ENCODE measurements at places on chromosomes 12 and 14.

DNA sequence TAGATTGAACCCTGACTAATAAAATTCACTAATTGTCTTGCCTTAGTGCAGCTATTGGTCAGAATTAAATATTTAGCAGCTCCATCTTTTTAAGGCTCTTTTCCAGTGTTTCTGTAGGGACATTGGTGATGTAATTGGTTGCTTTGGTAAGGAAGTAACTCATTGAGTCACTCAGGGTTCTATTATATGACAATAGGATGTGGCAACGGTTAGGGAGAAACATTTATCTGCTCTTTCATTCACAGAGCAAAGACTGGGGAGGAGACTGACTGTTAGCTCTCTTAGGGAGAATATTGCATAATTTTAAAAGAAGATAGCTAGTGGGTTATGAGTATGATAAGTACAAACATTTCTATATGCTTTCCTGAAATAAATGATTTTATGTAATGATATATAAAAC lies 616.5 kb downstream of the TRHDE start:
- no peak for DNase-seq

DNA sequence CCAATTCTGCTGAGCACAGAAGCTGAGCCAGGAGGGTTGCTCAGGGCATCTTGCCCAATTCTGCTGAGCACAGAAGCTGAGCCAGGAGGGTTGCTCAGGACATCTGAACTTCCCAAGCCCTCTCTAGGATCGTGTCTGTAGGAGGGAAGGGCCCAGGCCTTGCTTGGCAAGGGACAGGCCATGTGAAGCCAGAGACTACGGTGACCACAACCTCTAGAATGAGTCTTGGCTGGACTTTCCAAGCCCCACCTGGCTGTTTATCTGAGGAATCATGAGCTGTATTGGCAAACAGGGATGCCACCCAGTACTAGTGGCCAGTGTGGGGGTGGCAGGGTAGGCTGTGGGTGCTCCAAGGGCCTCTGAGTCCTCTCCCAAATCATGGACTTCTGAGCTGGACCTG lies 7.7 kb upstream of the SERPINA6 start:
- DNase-seq = no peak

DNA sequence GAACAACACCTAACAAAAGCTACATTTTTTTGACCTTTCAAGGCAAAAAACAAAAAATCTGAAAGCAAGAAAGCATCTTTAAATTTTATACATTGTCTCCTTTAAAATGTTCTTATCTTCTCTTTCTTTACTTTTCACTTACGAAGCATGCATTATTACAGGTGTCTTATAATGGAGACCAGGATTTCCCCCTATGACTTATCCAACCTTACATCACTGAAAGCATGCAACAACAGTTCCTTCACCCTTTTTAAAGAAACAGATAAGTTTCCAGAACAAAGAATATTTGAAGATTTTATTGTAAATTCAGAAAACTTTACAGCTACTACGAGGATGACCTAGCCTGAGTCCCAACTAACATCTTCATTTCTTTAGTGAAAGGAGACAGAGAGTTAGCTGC lies 277.2 kb downstream of the AKAP6 start:
- DNase-seq = no peak

DNA sequence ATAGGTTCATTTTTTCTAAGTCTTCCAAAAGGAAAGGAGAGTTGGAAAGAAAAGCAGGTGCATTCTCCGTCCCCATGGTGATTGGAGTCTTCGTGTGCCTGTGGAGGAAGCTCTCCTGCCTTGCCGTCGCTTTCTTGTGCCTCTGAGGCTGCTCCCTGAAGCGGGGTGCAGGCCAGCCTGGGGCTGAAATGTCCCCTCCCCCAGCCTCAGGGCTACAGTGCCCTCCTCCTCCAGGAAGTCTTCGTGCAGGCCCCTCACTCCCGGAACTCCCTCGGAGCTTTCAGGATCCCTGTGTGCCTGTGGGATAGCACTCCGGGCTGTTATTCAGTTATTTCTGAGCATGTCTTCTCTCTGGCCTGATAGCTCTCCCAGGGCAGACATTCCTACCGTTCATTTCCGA lies 569.2 kb downstream of the VRK1 start:
- no peak for DNase-seq

DNA sequence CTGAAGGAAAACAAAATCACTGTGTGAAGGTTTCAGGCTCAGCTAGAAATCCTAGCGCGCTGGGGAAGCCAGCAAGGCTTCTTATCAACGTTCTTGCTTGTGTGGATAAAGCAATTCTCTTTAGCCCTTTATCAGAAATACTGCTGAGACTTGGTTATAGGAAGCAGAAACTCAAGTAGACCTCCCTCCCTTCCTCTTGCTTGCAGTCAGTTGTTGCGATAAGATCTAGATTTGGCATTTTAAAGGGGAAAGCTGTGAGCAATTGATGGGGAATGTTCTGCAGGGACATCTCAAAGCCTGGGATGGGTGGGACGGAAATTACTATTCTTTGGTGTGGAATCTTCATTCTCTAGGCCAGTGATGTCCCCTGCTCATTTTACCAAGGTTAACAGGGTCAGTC lies 76.4 kb upstream of the ANO4 start:
- DNase-seq = no peak

- DNase-seq = no peak
Observed at GRCh38 chr12:3463921-3464320, 27.1 kb upstream of the PRMT8 start.

DNA sequence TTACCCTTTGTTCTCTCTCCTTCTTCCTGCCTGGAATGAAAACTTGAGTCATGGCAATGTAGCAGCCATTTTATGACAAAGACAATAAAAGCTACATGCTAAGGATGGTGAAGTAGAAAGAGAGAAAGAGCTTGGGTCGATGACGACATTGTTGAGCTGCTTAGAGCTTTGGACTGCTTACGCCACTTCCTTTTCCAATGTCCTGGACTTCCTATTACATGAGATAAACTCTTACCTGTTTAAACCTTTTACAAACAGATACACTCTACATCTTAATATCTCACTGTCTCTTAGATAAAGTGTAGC lies 70.1 kb downstream of the PEBP1 start:
- DNase-seq = no peak
